ENCODE measurements at places on chromosomes 6 and 20. TPM values are rescaled to one million over a fixed set of nuclear protein-coding genes. Genes with fewer than 3 reads are reported as not detected.

ABRACL gene
- 62.0 TPM for polyA plus RNA-seq

TMEM74B gene
- polyA plus RNA-seq = 0.80 TPM

SLC35B3 gene
- polyA plus RNA-seq = 12.5 TPM

PLG gene
- polyA plus RNA-seq = not detected

FAM50B gene
- polyA plus RNA-seq = 14.0 TPM

SLC22A2 gene
- polyA plus RNA-seq = not detected

POU5F1 gene
- polyA plus RNA-seq = 0.70 TPM

USP49 gene
- polyA plus RNA-seq = 1.5 TPM

CASP8AP2 gene
- 53.2 TPM for polyA plus RNA-seq

SLC26A8 gene
- polyA plus RNA-seq = not detected

EEF1A2 gene
- polyA plus RNA-seq = not detected

SIRPG gene
- polyA plus RNA-seq = 3.2 TPM

SLC18B1 gene
- 11.3 TPM for polyA plus RNA-seq

SPAG4 gene
- polyA plus RNA-seq = 1.9 TPM

MRPL2 gene
- 50.5 TPM for polyA plus RNA-seq

All from IgD-negative memory B cell (primary cell).